Left kidney (tissue), 8 donors: ENCODE measurements at places on chromosomes 1 and 21. TPM values are rescaled to one million over a fixed set of nuclear protein-coding genes. Genes with fewer than 3 reads are reported as not detected.

The ARMH1 gene
- 7.3 TPM for polyA plus RNA-seq

- peak; percentile 74 for DNase-seq
These were observed 69.8 kb upstream of the DIRAS3 start for GRCh38 chr1:68120136-68120791.

DNA sequence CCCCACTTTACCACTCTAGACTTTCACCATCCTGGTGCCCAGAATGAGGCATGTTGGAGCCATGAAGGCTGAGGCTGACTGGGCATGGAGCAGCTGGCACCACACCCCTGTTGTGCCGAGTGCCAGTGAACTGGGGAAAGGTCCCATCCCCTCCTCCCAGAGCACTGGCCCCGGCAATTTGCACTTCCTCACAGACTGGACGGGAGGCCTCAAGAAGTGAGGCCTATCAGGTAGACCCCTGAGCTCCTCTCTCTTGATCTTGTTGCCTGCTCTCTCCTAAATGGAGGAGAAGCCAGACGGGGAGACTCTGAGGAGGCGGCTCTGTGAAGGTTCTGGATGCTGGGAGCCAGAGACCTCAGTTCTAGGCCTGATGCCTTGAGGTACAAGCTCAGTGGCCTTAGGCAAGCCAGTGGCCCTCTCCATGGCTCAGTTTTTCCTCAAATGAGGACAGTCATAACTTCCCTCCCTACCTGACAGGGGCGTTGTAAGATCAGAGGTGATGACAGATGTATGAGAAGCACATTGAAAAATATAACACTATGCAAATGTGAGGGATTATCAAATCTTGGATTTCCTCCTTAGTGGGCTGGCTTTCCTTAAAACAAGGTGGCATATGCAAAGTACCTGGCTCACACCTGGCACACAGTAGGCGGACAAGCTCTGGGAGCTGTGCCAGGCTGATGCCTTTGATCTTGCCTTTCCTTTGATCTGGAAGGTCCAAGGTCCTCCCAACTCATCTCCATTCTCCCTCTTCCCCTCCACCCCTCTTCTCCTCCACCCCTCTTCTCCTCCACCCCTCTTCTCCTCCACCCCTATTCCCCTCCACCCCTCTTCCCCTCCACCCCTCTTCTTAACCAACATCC, 6.7 kb downstream of the GRHL3 start:
- DNase-seq, result no peak

GRCh38 chr1:117685936-117686806, 80.3 kb downstream of the TENT5C start:
- DNase-seq, result no peak

The AMY1B gene
- polyA plus RNA-seq, result not detected

DNA sequence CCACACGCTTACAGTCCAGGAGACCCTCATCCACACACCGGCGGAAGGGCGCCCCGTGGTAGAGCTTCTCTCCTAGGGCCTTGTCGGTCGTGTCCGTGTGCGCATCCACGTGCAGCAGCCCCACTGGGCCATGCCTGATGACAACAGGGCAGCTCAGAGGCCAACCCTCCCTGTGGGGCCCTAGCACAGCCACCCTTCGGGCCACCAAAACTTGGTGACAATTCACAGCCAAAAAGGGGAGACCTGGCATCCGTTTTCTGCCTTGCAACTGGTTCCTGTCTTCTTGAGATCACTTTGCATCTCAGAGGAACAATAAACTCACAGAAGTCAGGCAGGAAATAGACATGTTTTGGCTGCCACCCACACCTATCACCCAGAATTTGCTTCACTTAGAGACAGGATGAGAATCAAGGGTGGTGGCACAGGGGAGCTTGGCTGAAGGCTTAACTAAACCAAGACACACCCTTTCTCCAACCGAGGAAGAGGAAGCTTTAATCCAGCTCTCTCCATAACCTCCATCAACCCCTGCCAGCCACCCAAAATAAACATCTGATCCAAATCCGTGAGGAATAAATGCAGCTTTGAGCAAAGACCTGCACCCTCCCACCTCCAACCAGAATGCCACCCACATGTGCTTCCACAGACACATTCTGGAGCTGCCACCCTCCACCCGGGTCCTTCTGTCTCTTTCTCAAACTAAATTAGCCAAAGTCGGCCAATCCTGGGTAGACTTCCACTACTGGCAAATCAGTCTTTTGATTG, 5.7 kb downstream of the AGMAT start:
- DNase-seq, result no peak

- DNase-seq, result no peak
These were observed 332.8 kb downstream of the DISC1 start for GRCh38 chr1:231959225-231959884.

The TSTD1 gene
- polyA plus RNA-seq, result 44.4 TPM

- DNase-seq, result no peak
These were observed 1.4 kb downstream of the B4GALT3 start for GRCh38 chr1:161175771-161176453.

The ABCB10 gene
- polyA plus RNA-seq, result 21.9 TPM
